ENCODE measurements at places on chromosomes 7 and 10. TPM values are rescaled to one million over a fixed set of nuclear protein-coding genes. Genes with fewer than 3 reads are reported as not detected.

Gene SPDYE16
- total RNA-seq = 0.25 TPM

Gene GARIN1A
- 0.35 TPM for total RNA-seq

Gene SORCS1
- not detected for total RNA-seq

Gene SPDYE5
- total RNA-seq = not detected

Gene ITIH2
- total RNA-seq = not detected

DNA sequence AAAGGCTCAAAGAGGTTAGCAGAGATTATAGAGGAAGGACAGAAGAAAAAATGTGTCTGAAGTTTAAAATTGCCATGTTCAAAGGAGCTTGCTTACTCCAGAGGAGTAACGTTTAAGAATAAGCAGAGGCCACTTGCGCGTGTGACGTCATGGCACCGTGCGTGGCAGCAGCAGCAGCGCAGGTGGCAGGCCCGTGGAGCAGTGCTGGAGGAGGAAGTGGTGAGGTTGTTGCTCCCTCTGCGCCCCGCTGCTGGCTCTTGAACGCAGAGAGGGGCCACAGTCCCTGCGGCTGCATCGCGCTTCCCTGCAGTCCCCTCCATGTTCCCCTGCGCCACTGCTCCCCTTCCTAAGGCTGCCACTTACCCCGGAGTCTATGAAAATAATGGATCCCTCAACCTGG lies 37.5 kb downstream of the GDI2 start:
- DNase-seq = peak; percentile 84

- no peak for DNase-seq
Measured at GRCh38 chr7:28939844-28940544, 18.1 kb downstream of the TRIL start.

DNA sequence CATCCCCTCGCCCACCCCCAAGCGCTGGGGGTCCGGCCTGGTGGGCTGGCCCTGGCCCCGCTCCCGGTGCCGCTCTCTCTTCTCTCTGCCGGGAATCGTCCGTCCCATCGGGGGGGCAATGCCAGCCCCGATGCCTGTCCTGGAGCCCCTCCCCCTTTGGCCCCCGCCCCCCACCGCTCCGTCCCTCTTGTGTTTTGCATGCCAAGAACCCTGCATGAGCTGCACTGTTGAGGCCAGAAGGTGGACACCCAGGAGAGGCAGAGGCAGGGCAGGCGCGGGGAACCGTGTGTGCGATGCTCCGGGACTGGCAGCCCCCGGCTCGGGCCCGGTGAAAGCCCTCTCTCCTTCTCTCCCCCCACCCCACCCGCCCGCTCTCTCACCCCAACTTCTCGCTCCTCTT lies 22.1 kb upstream of the HSPB1 start:
- no peak for DNase-seq

DNA sequence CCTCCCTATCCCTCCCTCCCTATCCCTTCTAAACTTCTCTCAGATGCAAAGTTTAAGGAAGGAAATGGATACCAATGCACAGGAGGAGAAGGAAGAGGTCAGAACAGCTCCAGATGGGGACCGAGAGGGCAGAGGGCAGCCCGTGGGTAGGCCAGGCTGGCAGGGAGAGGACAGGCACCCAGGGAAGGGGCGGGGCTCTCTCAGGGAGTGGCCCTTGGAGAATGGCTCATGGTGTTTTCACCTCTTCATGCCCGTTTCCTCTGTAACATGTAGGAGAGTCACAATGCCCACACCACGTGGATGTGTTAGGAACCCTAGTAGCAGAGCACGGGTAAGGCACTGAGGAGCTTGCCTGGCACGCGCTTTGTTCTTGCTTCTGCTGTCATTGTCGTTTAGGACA lies 264.5 kb downstream of the CELF2 start:
- no peak for DNase-seq

GRCh38 chr7:12759151-12759550 lies 71.7 kb downstream of the ARL4A start:
- no peak for DNase-seq

DNA sequence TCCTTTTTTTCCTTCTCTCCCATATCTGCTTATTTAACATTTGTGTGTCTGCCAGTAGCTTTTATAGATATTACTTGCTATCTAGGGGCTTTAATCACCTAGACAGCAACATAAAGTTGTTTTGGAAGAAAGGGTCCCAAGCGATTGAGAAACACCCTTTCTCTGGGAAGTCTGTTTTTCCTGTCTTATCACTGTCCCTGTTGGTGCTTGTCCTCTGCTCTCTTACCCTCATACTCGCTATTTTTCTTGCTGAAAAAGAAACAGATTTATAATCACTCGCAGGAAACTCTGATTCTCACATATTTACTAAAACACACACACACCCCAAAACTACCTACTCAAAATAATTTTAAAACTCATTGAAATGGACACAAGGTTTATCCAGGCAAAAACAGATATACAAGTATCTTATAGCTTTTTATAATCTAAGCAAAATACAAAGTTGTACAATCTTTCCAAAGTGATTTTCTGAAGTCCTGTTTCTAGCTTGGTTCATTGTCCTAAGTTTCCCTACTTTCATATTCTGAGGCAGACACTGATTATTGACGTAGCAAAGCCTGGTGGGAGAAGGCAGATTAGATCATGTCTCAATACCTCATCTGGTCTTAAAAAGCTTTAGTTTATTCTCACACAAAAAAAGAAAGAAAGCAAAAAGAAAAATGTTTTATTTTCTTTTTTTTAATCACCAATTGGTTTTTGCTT lies 157.3 kb downstream of the CACNA2D1 start:
- no peak for DNase-seq

DNA sequence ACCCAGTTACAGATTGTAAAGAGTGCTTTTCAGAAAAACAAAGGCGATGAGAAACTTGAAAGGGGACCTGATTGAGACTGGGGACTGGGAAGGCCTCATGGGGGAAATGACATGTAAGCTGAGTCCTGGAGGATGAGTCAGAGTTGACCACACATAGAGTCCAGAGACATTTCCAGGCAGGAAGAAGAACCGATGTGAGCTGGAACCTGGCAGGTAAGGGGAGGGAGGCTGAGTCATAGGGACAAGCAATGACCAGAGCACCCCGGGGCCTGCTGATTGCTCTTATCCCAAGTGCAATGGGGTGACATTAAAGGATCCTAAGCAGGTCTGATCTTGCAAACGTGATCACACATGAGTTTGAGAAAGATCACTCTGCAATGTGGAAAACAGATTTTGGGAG lies 11.7 kb downstream of the TLL2 start:
- DNase-seq = no peak
